ENCODE measurements at places on chromosomes 12 and 14.
A peak's percentile ranks its signal among the peaks of the same experiment; 100 is the strongest.

GRCh38 chr12:70660620-70661219 is 23.5 kb upstream of the PTPRB start:
- peak; percentile 2 for DNase-seq

- no peak for DNase-seq
Measured at GRCh38 chr12:58818546-58818945, 101.8 kb downstream of the LRIG3 start.

DNA sequence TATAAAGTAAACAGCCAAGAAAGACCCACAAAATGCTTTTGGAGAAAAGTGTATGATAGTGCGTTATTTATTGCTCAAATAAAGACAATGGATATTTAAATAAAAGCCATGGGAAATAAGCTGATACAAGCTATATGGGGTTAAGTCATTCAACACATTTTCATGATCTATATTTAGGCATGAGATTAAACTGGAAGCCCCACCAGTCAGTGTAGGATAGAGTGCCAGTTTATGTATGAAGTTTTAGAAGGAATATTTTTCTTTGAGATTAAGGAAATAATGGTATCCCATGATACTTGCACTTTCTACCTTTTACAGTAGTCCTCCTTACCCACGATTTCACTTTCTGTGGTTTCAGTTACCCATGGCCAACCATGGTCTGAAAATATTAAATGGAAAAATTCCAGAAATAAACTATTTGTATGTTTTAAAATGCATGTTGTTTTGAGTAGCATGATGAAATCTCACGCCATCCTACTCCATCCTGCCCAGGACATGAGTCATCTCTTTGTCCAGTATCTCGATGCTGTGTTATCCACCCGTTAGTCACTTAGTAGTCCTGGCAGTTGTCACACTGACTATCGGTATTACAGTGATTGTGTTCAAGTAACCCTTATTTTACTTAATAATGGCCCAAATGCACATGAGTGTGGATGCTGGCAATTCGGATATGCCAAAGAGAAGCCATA is 22.3 kb downstream of the SYT1 start:
- no peak for DNase-seq

DNA sequence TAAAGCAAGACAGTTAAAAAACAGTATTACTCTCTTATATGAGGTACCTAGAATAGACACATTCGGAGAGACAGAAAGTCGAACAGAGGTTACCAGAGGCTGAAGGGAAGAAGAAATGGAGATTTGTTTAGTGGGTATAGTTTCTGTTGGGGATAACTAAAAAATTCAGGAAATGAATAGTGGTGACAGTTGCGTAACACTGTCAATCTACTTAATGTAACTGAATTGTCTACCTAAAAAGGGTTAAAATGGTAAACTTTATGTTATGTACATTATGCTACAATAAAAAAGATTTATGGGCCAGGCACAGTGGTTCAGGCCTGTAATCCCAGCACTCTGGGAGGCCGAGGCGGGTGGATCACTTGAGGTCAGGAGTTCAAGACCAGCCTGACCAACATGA is 30.6 kb upstream of the SLC6A13 start:
- no peak for DNase-seq

GRCh38 chr12:118187751-118188435 is 52.0 kb downstream of the PEBP1 start:
- DNase-seq: no peak

GRCh38 chr14:71163842-71164629 is 256.8 kb downstream of the PCNX1 start:
- DNase-seq: no peak

GRCh38 chr12:81465191-81465590 is 294.0 kb downstream of the PPFIA2 start:
- DNase-seq: no peak

DNA sequence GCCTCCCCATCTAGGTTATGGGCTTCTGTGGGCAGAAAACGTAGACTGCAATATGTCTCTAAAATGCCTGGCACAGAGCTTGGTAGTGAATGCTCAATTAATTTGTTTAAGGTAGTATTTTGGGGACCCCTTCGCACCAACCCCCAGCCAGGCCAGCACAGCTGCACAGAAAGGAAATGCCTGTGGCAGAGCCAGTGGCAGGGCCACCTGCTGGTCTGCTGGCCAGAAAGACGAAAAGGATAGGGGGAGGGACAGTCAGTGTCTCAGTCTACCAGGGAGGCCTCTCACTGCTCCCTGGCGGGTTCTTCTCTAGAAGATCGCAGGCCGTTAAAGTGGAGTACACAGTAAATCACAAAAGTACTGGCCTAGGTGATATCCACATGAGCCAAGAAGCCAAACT is 3.5 kb downstream of the RAB15 start:
- no peak for DNase-seq

GRCh38 chr12:93127582-93128331 is 198.7 kb upstream of the EEA1 start:
- peak; percentile 90 for DNase-seq

DNA sequence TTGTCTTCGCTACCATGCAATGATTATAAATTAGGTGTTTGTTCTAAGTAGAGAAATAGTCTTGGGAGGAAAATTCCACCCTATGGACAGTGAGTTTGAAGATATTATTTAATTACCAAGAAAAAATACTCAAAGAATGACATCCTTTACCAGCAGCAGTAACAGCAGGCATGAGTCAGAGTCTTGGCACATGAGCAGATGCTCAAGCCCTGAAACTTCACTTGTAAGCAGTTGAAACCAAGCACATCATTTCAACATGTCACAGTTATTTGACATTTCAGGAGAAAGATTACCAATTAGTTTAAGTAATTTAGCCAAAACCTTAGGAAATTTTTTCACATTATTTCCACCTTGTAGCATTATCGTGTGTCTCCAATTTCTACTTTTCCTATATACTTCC is 99.2 kb downstream of the C12orf50 start:
- DNase-seq: no peak

DNA sequence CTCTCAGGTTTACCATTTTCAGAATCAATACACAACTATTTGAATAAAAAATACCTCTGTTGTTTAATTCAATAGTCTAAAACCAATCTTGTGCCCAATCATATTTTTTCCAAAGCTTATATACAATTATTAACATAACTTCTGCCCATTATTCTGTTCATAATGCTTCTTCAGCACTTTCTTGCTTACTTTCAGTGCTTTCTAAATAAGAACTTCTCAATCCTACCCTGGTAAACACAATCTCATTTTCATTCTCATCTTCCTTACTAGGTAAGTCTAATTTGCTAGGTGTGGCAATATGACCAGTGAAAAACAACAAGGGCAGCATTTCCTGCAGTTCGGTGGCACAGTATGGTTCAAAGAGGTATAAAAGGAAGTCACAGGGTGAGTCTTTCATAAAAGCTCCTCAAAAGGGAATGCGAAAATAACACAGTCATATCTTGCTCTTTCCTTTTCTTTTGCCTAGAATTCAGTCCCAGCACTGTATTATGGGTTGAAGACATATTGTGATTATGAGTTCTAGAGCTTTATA is 103.5 kb downstream of the FOXG1 start:
- no peak for DNase-seq

GRCh38 chr14:87503711-87504110 is 489.3 kb downstream of the GALC start:
- DNase-seq: no peak

- no peak for DNase-seq
Measured at GRCh38 chr12:126899926-126900792, 1366.8 kb upstream of the TMEM132C start.

DNA sequence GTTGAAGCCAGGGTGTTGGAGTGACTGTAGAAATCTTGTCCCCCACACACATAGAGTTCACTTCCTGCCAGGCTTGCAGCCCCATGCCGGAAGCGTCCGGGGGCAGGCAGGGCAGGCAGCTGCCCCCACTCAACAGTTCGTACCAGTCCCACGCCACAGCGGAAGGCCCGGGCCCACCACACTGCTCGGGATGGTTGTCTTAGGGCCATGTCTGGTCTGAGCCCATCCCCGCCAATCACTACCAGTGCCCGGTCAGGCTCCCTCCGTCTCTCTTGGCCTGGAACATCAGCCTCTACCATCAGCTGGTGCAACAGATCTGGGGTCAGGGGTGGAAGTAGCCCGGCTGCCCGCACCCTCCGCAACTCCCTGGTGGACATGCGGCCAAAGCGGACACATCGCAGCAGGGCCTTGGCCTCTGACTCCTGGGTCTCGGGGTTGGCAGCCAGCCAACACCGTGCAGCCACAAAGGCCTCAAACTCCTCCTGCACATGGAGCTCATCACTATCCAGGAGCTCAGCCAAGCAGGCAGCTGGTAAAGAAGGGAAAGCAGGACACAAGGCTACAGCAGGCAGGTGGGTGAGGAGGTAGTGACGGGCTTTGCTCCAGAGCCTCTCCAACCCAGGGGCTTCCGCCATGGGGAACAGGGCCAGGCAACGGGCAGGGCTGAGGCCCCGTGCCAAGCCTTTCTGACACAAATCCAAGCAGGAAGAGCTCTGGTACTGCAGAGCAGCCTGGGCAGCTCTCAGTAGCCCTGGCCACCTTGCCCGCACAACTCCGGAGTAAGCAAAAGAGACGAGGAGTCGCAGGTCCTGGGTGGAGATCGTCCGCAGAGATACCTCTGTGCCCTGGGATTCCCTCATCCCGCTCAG is 5.9 kb downstream of the KLHL33 start:
- DNase-seq: no peak

GRCh38 chr12:77980782-77981181 is 150.1 kb downstream of the NAV3 start:
- DNase-seq: no peak

GRCh38 chr14:103164779-103165178 is 41.5 kb downstream of the TNFAIP2 start:
- no peak for DNase-seq

GRCh38 chr12:23399402-23399933 is 550.0 kb downstream of the SOX5 start:
- no peak for DNase-seq

DNA sequence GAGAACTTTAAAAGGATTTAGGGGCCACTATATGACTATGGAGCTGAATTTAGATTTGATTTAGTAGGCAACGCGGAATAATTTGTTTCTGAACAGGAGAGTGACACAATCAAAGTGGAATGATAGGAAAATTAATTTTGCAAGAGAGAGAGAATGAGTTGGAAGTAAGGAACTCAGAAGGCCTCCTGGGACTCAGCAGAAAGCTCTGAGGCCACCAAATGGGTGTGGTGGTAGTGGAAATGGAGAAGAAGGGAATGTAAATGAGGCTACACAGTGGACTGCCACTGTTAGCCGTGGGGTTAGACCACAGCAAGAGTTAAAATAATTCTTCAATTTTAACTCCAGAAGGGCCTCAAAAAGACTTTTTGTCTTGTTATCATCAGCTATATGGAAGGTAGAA is 102.7 kb downstream of the LRRK2 start:
- DNase-seq: no peak

DNA sequence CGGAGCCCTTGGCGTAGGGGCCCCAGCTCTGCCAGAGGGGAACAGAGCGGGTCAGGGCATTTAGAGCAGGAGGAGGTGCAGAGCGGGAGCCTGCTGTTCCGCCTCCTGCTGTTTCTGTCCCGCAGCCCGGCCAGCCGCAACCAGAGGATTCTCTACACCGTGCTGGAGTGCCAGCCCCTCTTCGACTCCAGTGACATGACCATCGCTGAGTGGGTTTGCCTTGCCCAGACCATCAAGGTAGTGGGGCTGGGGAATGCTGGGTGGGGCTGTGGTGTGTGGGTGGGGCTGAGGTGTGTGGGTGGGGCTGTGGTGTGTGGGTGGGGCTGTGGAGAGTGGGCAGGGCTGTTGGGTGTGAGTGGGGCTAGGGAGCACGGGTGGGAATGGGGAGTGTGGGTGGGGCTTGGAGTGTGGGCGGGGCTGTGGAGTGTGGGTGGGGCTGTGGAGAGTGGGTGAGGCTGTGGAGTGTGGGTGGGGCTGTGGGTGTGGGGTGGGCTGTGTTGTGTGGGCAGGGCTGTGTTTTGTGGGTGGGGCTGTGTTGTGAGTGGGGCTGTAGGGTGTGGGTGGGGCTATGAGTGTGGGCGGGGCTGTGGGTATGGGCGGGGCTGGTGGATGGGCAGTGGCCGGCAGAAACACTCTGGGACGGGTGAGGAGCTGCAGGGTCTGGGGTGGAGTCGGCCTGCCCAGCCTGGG is 8.0 kb downstream of the ASPG start:
- DNase-seq: no peak

- peak; percentile 97 for DNase-seq
Measured at GRCh38 chr14:59576332-59577294, at the start of gene CCDC175. CCDC175 (minus strand) TSS chr14:59576812; CDS start chr14:59576775, 37 bp downstream.

- DNase-seq: no peak
Measured at GRCh38 chr12:63318933-63319332, 167.9 kb upstream of the AVPR1A start.

- DNase-seq: no peak
Measured at GRCh38 chr12:64700532-64700931, 58.7 kb downstream of the GNS start.

- DNase-seq: no peak
Measured at GRCh38 chr14:66496188-66496807, 10.1 kb downstream of the CCDC196 start.

- DNase-seq: no peak
Measured at GRCh38 chr12:10722502-10722904, 620 bp downstream of the YBX3 start.

DNA sequence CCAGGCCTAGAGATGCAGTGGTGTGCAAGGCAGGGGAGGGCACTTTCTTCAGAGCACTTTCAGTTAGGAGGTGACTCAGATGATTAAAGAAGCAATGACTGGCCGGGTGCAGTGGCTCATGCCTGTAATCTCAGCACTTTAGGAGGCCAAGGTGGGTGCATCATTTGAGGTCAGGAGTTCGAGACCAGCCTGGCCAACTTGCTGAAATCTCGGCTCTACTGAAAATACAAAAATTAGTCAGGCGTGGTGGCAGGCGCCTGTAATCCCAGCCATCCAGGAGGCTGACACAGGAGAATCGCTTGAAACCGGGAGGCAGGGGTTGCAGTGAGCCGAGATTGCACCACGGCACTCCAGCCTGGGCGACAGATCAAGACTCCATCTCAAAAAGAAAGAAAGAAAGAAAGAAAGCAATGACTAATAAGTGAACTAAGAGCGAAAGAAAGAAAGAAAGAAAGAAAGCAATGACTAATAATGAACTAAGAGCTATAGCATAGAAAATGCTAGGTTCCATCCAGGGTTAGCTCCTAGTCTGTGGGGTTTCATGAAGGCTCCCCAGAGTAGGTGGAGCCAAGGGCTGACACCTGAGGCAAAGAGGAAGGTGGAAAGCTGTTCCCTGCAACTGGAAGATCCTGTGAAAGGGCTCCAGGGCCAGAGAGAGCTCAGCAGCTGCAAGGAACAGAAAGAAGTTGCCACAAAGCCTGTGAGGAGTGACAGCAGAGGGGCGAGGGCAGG is 334.5 kb downstream of the CACNA1C start:
- DNase-seq: no peak

- no peak for DNase-seq
Measured at GRCh38 chr14:105487986-105488777, 1.5 kb downstream of the CRIP1 start.

DNA sequence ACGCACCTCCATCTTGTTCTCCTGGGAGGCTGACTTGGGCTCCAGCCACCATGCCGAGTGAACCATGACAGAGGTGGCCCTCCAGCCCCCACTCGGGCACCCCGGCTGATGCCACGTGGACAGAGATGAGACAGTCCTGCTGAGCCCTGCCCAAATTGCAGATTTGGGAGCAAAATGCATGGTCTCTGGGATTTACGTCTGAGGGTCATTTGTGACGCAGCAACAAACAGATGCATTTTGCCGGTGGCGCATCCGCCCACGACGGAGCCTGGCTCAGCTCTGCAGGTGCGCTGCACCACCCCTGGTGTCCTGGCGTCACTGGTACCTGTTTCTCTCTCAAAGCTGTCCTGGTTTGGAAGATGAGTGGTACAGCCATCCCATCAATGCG is 31.1 kb upstream of the INF2 start:
- DNase-seq: no peak

Data from COR-L47 (cell line).